ENCODE measurements at places on chromosomes 2 and 18.

- peaks cover 18% of the 10 kb centered on the region for H3K4me1 ChIP-seq
- no peaks in the 10 kb centered on the region for H3K36me3 ChIP-seq
- no peak overlapping the region for H3K27ac ChIP-seq
- no peak overlapping the region for H3K4me3 ChIP-seq
- DNase-seq = no peak
Observed at GRCh38 chr18:789397-789796, 22.6 kb downstream of the YES1 start.

GRCh38 chr2:151264157-151264825 lies 2.6 kb upstream of the RBM43 start:
- no peak for DNase-seq
- H3K27me3 ChIP-seq = no peaks in the 10 kb centered on the region
- peaks cover 33% of the 10 kb centered on the region for H3K4me1 ChIP-seq
- H3K36me3 ChIP-seq = peaks cover 14% of the 10 kb centered on the region

DNA sequence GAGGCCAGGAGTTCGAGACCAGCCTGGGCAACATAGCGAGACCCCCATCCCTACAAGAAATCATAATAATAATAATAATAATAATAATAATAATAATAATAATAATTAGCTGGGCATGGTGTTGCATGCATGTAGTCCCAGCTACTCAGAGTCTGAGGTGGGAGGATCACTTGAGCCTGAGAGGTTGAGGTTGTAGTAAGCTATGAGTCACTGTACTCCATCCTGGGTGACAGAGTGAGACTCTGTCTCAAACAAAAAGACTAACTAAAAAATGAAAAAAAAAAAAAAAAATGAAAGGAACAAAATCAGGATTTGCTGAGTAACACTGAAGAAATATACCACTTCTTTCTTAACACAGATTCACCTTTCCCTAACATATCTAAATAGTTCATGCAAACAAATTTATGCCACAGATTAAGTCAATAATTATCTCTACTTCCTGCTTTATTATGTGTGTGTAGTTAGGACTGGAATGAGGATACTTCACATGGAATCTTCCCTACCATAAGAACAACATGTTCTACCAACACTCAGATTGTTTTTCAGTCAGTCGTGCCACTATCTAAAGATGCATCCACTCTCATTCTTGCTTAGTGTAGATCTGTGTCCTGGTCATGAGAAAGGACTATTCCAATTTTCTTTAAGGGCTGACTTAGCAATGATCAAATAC lies 928.7 kb downstream of the SLC4A3 start:
- H3K36me3 ChIP-seq = no peaks in the 10 kb centered on the region
- DNase-seq = no peak
- no peak overlapping the region for H3K27ac ChIP-seq
- no peaks in the 10 kb centered on the region for H3K4me1 ChIP-seq

DNA sequence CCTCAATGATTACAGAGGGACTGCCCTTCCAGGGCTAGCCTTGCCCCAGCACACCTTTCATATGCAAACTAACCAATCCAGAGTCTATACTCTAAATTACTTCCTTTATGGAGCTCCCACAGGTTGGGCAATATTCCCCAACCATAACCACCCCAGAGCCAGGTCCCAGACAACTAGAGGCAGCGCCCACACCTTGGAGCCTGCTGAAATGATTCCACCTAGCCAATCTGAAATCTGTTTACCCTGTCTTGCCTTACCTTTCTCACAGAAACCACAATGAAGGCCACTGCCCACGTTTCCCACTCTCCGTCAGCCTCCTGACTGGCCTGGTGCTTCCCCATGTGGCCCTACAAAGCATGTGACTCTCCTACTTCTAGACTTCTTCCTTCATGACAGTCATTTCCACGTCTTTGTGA lies 62.0 kb downstream of the REEP1 start:
- DNase-seq = no peak
- no peak overlapping the region for H3K27ac ChIP-seq

- H3K27ac ChIP-seq = no peak overlapping the region
- H3K36me3 ChIP-seq = no peaks in the 10 kb centered on the region
- no peaks in the 10 kb centered on the region for H3K4me1 ChIP-seq
- H3K27me3 ChIP-seq = no peaks in the 10 kb centered on the region
- H3K4me3 ChIP-seq = no peak overlapping the region
- DNase-seq = no peak
Observed at GRCh38 chr2:108106731-108107130, 120.4 kb downstream of the SLC5A7 start.

GRCh38 chr2:128454980-128455720 lies 136.5 kb upstream of the HS6ST1 start:
- H3K27me3 ChIP-seq = no peaks in the 10 kb centered on the region
- H3K4me3 ChIP-seq = no peak overlapping the region
- H3K36me3 ChIP-seq = no peaks in the 10 kb centered on the region
- H3K4me1 ChIP-seq = no peaks in the 10 kb centered on the region
- no peak overlapping the region for H3K27ac ChIP-seq
- no peak for DNase-seq

DNA sequence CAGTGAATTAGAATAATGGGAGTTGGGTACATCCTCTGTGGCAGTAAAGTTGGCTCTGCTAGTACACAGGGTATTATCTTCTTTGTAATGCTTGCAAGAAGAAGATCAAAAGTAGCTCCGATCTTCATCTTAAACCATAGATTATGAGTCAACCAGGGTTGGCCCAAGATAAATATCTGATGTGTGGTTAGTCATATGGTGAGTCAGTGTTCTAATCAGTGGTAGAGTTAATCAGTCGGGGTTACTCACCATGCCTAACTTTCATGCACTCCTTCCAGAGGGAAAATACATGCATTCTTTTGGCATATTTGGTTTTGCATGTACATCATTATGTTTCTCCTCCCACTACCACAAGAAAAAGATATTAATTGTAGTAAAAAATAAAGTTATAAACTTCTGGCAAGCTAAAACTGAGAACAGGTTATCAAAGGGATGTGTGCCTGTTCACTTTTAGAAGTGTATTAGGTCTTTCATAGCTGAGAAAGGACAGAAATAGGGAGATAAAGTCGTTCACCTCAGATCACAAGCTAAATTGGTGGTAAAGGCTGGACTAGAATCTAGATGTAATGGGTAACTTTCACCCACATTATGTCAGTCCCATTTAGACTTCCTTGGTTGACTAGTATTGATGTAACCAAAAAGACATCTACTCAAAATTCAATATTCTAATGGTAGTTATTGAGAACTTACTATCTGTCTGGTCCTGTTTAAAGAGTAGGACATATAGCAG lies 684.4 kb downstream of the IRS1 start:
- H3K36me3 ChIP-seq = no peaks in the 10 kb centered on the region
- H3K4me1 ChIP-seq = no peaks in the 10 kb centered on the region
- H3K4me3 ChIP-seq = no peak overlapping the region
- H3K27me3 ChIP-seq = no peaks in the 10 kb centered on the region
- no peak for DNase-seq
- H3K27ac ChIP-seq = no peak overlapping the region

DNA sequence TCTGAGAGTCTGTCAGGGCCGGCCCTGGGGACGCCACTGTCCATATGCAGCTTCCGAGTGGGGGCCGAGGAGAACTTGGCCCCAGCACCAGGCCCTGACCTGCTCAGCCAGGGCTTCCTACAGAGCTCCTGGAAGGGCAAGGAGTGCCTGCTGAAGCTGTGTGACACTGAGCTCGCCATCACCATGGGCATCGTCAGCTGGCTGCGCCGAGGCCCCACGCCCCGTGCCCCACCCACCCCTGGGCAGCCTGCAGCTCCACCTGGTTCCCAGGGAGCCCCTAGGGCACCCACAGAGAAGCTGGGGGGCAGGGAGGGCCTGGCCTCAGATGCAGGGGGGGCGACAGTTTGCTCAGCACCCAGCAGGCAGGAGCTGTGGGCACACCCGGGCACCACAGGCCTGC lies 8.1 kb downstream of the AMER3 start:
- no peaks in the 10 kb centered on the region for H3K4me1 ChIP-seq
- no peak overlapping the region for H3K4me3 ChIP-seq
- no peak for DNase-seq
- no peak overlapping the region for H3K27ac ChIP-seq

- no peak overlapping the region for H3K27ac ChIP-seq
- H3K36me3 ChIP-seq = peaks cover 50% of the 10 kb centered on the region
- DNase-seq = no peak
- peaks cover 7% of the 10 kb centered on the region for H3K4me1 ChIP-seq
- H3K4me3 ChIP-seq = no peak overlapping the region
Observed at GRCh38 chr2:208320686-208321085, 54.6 kb downstream of the PIKFYVE start.

- no peak overlapping the region for H3K27ac ChIP-seq
- H3K27me3 ChIP-seq = peaks cover 7% of the 10 kb centered on the region
- peak overlapping the region; percentile 5 for H3K4me3 ChIP-seq
- H3K4me1 ChIP-seq = peaks cover 40% of the 10 kb centered on the region
Observed at GRCh38 chr2:136112317-136113208, 5.4 kb downstream of the CXCR4 start.

GRCh38 chr18:8249811-8250210 lies 359.4 kb upstream of the RAB12 start:
- H3K4me3 ChIP-seq = no peak overlapping the region
- DNase-seq = no peak
- H3K27me3 ChIP-seq = no peaks in the 10 kb centered on the region
- no peaks in the 10 kb centered on the region for H3K36me3 ChIP-seq
- H3K27ac ChIP-seq = no peak overlapping the region
- H3K4me1 ChIP-seq = no peaks in the 10 kb centered on the region

DNA sequence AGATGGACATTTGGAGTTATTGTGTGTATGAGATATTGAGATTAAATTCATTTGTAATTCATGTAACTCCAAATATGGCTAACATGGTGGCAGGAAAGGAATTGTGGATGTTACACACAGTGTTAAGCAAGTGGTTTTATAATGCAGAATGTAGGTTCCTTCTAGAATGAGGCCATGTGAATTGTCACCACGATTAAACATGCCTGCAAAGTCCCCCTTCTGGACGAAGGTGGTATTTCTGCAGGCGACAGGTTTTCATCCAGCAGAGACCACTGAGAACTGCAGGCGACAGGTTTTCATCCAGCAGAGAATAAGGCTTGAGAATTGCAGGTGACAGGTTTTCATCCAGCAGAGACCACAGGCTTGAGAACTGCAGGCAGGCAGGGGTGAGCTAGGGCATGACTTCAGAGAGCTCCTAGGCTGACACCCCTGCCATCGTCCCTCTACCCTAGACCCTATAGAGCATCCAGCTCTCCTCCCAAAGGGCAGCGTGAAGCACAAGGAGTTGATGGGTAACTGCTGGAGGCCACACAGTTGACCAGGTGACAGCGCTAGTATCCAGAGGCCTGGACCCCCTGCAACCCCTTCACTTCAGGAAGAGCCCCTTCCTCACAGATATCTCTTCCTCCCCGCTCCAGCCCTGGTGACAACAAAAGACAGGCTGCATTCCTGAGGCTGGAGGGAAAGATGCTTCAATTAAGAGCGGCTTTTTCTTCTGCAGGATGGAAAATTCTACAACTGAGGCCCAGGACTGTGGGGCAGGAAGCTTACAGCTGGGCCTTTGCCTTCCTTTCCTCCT lies 175.8 kb downstream of the LOXHD1 start:
- H3K27ac ChIP-seq = no peak overlapping the region
- peaks cover 14% of the 10 kb centered on the region for H3K27me3 ChIP-seq
- H3K4me3 ChIP-seq = no peak overlapping the region
- peak; percentile 74 for DNase-seq
- H3K36me3 ChIP-seq = no peaks in the 10 kb centered on the region
- no peaks in the 10 kb centered on the region for H3K4me1 ChIP-seq

- H3K4me1 ChIP-seq = no peaks in the 10 kb centered on the region
- H3K27me3 ChIP-seq = peaks cover 4% of the 10 kb centered on the region
- H3K4me3 ChIP-seq = no peak overlapping the region
- no peak for DNase-seq
Observed at GRCh38 chr18:24388957-24389356, 8.7 kb downstream of the OSBPL1A start.

- no peak overlapping the region for H3K27ac ChIP-seq
- no peak for DNase-seq
- H3K36me3 ChIP-seq = no peaks in the 10 kb centered on the region
- H3K27me3 ChIP-seq = peaks cover 9% of the 10 kb centered on the region
- no peaks in the 10 kb centered on the region for H3K4me1 ChIP-seq
Observed at GRCh38 chr2:48092846-48093803, 186.8 kb upstream of the FBXO11 start.

DNA sequence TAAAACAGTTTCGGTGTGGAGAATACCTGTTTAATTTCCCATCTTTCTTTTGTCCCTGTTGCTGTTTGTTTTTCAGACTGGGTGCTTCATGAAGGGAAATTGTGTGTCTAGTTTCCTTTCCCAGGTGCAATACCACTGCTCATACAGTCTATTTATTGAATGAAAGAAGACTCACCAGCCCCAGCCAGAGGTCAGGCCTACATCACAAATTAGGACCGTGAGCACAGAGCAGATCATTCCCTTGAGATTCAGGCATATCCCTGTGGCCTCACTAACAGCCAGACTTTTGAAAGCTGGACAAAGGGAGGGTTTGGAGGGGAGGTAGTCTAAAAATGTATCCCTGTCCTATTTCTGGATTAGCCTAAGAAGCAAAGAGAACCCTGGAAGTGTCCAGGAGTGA lies 278.9 kb downstream of the IRS1 start:
- H3K36me3 ChIP-seq = no peaks in the 10 kb centered on the region
- DNase-seq = no peak
- H3K27me3 ChIP-seq = no peaks in the 10 kb centered on the region
- no peaks in the 10 kb centered on the region for H3K4me1 ChIP-seq
- no peak overlapping the region for H3K27ac ChIP-seq

DNA sequence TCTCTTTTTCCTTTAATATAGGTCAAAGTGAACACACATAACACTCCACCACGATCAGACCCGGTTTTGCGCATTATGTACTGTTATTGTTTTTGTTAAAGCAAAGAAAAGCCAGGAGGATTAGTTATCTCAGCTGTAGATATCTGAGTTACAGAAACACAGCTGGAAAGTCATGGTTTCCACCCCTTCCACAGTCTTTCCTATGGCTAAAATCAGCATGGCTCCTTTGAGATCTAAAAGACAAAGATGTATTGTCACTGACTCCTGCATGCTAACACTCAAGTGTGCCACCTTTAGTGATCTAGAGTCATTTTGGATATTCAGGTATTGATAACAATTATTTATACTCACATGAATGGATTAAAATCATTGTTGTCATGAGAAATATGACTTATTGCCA lies 260.0 kb downstream of the FIGN start:
- no peak overlapping the region for H3K27ac ChIP-seq
- no peaks in the 10 kb centered on the region for H3K4me1 ChIP-seq
- no peaks in the 10 kb centered on the region for H3K36me3 ChIP-seq
- no peak overlapping the region for H3K4me3 ChIP-seq
- no peaks in the 10 kb centered on the region for H3K27me3 ChIP-seq
- DNase-seq = no peak

DNA sequence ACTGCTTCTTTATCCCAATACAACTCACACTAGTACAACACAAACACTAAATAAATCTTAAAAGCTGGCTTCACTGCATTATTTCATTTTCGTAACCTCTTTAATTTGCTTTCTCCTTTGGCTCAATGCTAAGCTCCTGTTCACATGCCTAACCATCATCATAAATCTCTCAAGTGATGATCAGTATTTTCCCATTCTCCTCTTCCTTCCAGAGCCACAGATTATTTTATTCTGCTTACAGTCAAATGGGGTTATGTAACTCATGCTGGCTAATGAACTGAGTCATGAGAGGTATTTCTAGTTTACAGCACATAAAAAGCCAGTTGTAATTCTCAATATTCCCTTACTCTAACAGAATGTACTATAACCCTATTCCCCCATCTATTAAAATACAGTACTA lies 350.4 kb upstream of the ZC3H15 start:
- no peak overlapping the region for H3K27ac ChIP-seq
- no peak overlapping the region for H3K4me3 ChIP-seq
- H3K4me1 ChIP-seq = no peaks in the 10 kb centered on the region
- no peak for DNase-seq
- no peaks in the 10 kb centered on the region for H3K36me3 ChIP-seq
- H3K27me3 ChIP-seq = no peaks in the 10 kb centered on the region
